ENCODE measurements at places on chromosomes 5 and 9.

GRCh38 chr5:180649297-180650039 is at the start of gene FLT4:
TSS of gene FLT4 (minus strand) at chr5:180649600. CDS start at chr5:180649545, 55 bp downstream.
- DNase-seq = no peak

GRCh38 chr5:151138114-151138513 is 19.5 kb downstream of the ANXA6 start:
- no peak for DNase-seq

GRCh38 chr9:134962973-134963364 is 45.3 kb upstream of the FCN1 start:
- DNase-seq = no peak

DNA sequence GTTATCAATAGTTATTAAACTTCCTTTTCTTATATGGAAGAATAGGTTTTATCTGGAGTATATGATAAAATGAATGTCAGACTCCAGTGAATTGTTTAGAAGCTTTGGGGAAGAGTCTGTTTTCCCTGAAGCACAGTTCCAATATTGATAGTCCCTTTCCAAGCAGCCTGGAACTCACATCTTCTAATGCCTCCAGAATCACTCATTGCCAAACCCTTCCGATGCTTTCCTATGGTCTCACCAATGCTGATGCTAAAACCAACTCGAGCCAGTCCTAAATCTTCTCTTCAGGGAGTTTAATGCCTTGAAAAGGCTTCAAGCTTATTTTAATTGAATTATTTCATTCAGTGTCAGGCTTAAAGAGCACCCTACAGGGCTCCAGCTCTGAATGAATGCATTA is 121.2 kb downstream of the PTTG1 start:
- DNase-seq = no peak

GRCh38 chr9:94649100-94649819 is 9.9 kb upstream of the FBP1 start:
- no peak for DNase-seq

- DNase-seq = no peak
Observed at GRCh38 chr5:166719991-166720390, 1571.5 kb upstream of the WWC1 start.

DNA sequence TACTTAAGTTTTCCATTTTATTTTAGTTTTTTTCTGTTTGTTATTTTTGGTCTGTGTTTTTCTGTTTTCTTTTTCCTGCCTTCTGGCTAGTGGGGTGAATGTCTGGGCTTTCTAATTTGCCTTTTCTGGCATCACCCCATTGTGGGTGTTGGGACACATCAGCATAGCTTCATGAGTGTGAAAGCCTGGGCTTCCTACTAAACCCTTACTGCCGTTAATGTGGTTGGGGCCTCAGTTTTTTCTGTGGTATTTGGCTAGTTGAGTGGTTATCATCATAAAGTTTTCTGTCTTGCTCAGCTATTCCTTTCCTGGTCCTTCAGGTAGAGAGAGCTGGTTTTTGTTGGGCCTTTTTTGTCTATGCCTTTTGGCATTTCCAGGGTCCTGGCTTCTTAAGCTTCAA is 21.4 kb downstream of the C5orf47 start:
- no peak for DNase-seq

DNA sequence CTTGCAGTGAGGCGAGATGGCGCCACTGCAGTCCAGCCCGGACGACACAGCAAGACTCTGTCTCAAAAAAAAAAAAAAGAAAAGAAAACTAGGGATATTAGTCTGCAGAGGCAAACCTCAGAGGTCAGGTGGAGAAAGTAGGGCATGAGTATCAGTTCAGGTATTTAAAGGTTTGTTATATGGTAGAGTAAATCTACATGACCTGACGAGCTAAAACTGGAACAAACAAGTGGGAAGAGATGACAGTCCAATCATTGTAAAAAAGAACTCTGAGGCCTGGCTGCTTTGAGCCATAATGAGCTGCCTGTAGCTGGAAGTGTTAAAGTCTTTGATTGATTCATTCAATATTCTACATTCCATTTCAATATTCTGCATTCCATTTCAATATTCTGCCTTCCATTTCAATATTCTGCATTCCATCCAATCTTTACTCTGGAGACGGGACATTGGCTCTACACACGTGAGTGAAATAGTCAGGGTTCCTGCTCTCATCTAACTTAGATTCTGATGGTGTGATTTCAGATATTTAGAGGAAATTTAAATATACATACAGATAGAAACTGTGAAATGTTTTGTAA is 28.9 kb upstream of the GRAMD2B start:
- DNase-seq = no peak

GRCh38 chr5:171872666-171873065 is 87.0 kb downstream of the SMIM23 start:
- DNase-seq = no peak

DNA sequence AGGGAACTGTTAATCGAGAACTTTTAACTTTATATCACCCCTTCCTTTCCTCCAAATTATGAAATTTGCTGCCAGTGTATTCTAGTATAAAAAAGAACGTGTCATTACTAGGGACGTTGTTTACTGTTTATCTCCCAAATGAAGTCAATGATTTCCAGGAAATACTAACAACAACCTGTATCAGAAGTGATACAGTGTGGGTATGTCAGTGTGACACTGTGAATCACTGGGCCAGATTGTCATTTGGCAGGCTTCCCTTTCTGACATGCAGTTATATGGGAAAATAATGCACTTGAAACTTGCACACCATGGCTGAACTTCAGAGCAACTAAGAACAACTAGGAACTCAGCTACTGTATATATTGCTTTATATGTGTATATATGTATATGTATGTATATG is 12.6 kb downstream of the ZNF462 start:
- DNase-seq = no peak

DNA sequence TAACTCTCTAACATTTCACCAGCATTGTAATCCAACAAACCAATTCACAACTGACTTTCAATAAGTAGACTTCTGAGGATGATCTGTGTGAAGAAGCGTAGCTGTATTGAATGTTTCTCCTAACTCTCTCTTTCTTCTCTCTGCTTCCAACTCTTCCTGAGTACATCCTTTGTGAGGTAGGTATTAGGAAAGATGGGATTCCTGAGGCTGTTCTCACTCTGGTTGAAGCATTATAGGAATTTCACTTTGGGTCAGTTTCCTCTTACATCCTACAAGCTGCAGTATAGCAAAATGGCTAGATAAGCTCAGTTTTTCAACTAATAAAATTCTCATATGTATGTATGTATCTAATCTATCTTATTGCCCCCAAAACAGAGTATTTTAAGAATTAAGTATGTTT is 702.8 kb downstream of the CETN3 start:
- no peak for DNase-seq

DNA sequence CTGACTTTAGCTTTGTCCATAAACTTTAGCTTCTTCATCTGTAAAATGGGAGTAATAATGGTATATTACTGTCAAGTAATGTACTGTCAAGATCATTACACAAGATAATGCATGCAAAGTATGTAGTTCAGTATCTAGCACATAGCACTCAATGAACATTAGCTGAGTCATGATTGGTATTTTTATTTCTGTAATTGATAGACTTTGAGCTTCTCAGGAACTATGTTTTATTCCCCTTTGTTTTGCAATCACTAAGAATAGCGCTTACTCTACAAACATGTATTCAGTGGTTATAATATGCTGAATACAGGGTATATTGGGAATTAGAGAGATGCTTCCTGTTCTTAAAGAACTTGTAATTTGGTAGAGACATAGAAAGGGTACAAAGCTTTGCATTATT is 142.3 kb upstream of the KLF9 start:
- no peak for DNase-seq

GRCh38 chr5:136819526-136820302 is 454.4 kb upstream of the TRPC7 start:
- DNase-seq = no peak

- no peak for DNase-seq
Observed at GRCh38 chr5:124980163-124980941, 233.9 kb upstream of the ZNF608 start.

- DNase-seq = no peak
Observed at GRCh38 chr9:127166111-127166510, 43.7 kb upstream of the ANGPTL2 start.

DNA sequence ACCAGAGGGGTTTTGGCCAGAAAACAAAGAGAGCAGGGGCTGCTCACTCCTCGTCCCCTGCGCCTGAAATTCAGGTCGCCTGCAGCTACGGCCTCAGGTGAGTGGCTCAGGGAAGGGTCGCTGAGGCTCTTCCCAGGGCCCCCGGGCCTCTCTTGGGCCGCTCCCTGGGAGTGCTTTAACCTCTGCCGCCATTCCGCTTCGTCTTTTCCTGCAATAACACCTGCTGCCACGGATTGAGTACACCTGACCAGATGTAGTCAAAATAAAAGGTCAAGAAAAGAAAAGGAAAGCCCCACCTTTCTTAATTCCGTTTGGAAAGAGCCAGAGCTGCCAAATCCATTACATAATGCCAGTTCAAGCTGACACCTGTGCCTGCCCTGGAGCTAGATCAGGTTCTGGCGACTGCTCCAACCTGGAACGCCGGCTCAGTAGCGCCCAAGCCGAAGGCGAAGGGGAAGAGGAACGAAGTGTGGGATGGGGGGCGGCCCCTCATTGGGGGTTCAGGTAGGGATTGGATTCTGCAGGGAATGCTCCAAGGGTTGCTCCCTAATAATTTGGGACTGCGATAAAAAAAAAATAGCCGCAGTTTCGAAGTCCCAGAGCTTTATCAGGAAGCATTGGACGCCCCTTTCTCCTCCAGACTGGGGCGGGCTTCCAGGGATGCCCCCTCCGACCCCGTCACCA is 193.9 kb downstream of the MEF2C start:
- no peak for DNase-seq

DNA sequence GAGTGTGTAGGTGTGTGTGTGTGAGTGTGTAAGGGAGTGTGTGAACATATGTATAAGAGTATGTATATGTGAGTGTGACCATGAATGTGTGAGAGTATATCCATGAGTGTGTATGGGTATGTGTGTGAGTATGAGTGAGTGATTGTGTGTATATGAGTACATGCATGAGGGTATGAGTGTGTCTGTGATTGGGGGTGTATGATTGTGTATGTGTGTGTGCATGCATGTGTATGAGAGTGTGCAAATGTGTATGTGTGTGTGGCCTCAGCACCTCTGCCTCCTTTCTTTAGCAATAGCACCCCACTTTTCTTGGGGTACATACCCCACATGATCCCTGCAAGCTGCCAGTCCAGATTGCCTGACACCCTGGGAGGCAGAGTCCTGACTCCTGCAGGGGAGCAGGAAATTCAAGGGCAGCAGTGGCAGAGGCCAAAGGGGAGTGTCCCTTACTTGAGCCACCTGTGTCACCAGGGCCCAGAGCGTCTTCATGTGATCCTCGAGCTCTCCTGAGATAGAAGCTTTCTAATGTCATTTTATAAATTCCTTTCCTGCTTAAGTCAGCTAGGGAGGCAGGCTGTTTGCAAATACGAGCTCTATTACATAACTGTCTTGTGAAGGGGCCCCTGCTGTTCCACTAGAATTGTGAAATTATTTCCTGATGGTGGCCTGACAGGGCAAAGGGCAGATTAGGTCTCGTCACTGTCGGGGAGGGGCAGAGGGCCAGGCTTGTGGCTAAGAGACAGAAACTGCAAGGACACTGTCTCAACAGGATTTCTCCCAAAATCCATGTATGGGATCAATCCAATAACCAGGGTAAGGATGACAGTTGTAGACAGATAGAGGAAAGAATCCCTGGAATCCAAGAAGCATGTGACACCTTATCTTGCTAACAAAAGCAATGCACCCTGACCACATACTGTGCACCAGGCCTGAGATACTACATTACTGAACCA is 389.1 kb downstream of the GADD45G start:
- DNase-seq = peak; percentile 12

DNA sequence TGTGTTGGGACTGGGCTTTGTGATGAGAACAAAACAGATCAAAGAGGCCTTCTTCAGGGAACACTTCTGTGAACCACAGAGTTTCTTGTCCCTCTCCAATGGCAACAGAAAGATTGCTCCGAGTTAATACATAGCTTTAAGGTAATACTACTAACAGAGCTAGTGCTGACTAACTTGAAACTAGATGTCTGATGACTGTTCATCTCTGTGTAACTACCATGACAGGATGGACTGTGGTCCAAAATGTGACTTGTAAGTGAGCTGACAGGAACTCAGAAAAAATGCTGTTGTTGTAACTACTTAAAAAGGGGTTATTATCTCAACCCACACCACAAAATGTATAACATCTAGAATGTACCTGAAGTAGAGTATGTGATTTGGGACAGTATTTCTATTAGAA is 630.2 kb upstream of the DMAC1 start:
- no peak for DNase-seq

- no peak for DNase-seq
Observed at GRCh38 chr5:167790462-167791260, 500.8 kb upstream of the WWC1 start.

GRCh38 chr5:145825751-145826180 is 9.4 kb downstream of the PRELID2 start:
- no peak for DNase-seq

GRCh38 chr5:140986117-140986521 is 19.8 kb downstream of the PCDHAC2 start:
- no peak for DNase-seq

GRCh38 chr5:59553992-59554391 is 339.5 kb downstream of the PDE4D start:
- no peak for DNase-seq

GRCh38 chr5:35458824-35459207 is 158.8 kb upstream of the SPEF2 start:
- no peak for DNase-seq

DNA sequence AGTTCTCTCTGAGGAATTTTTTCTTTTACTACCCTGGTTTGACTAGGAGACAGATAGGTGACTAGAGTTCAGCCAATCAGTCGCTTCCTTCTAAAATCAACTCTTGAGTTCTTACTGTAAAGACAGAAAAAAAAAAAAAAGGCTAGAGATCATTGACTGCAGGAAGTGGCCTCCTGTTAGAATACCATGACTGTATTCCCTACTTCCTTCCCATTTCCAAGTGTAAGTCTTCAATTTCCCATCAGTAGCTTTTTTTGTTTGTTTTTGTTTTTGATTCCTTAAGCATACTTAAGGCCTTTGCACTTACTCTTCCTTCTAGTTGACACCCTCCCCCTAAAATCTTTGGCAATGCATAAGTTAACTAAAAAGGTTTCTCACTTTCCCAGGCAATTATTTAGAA is 154.3 kb downstream of the HMHB1 start:
- DNase-seq = no peak

DNA sequence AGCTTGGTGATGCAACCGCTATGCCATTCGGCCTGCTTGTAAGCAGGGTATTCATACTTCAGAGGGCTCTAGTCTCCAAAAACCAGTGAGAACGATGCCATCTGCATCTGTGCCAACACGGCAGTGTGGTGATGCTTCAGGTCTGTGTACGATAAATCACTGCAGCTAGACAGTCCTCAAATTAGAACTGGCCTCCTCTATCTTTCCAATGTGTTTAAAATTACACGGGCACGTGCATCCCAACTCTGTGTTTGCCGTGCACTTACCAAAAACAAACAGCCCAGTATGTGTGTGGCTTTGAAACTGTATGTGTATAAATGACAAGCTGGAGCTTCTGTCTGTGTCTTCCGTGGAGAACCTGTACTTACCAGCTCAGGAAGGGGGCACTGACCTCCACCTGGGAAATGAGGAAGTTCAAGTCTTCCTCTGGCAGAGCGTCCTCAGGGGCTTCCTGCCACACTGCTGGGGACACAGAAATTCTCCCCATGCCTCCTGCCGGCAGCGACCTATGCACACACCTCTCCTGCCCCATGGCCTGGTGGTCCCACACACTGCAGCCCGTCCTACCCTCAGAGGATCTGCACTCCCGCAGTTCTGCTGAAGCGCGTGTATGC is 12.3 kb downstream of the MED10 start:
- no peak for DNase-seq

Measured in hypothalamus (tissue), 51 donors.